ENCODE measurements at places on chromosomes 12 and 14.

DNA sequence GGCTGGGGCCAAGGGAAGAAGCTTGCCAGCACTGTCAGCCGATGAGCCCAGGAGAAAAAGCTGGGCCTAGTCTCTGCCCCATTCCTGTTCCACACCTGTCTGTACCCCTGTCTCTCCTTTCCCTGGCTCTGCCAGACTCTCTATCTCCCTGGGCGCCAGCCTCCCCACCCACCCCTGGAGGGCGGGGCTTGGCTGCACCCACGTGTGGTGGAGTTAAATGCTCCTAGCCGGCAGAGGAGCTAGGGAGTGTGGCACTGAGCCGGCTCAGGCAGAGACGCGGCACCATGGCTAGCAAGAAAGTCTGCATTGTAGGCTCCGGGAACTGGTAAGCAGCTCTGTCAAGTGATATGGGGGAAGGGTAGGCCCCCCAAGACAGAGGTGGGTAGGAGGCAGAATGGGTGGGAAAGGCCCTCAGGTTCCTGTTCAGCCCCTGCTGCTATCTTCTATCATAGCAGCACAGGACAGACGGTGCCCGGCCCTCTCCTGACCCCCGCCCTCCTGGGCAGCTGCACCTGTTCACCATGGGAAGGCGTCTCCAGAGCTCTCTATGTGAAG is at the start of gene GPD1:
GPD1 (plus strand) TSS at position 242 of the 555 bp plus-strand sequence; CDS start at position 285, 43 bp downstream.
- DNase-seq: peak; percentile 82

DNA sequence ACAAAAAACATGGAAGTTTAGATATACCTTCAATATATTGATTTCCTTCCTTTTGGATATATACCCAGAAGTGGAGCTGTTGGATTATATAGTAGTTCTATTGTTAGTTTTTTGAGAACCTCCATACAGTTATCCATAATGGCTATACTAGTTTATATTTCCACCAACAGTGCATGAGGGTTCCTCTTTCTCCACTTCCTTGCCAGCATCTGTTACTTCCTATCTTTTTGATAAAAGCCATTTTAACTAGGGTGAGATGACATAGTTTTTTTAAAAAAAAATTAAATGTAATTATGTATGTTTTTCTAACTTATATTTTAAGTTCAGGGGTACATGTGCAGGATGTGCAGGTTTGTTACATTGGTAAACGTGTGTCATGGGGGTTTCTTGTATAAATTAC is 10.0 kb upstream of the SLC38A4 start:
- no peak for DNase-seq

GRCh38 chr12:65407388-65408149 is 129.1 kb downstream of the MSRB3 start:
- no peak for DNase-seq

DNA sequence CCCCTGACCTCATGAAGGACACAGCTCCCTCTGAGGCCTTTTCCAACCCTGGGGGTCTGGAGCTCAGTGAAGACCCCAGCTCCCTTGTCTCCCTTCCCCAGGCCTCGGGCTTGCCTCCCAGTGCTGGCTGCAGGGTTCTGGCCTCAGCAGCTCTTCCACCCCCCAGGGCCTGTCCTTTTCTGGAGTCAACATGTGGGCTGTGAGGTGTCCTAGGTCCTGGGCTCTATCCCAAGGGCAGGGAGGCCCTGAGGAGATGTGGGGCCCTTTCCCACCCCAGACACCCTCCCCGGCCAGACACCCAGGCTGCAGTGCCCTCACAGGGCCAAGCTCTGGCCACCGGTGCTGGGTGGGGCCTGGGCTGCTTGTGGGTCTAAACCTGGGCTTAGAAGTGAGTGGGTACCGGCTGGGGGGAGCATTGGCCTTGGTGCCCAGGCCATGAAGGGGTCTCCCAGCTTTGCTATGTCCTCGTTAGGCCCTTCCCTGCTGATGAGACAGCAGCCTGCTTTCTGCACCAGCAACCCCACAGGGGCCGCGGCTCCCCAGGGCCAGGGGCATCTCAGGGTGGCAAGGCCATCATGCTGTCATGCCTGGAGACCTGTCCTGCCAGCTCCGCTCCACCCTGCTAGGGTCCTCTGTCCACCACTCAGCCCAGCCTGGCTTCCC is 2.7 kb upstream of the CRIP2 start:
- no peak for DNase-seq

- DNase-seq: no peak
These were observed 139.8 kb downstream of the NEDD1 start for GRCh38 chr12:97046901-97047300.

DNA sequence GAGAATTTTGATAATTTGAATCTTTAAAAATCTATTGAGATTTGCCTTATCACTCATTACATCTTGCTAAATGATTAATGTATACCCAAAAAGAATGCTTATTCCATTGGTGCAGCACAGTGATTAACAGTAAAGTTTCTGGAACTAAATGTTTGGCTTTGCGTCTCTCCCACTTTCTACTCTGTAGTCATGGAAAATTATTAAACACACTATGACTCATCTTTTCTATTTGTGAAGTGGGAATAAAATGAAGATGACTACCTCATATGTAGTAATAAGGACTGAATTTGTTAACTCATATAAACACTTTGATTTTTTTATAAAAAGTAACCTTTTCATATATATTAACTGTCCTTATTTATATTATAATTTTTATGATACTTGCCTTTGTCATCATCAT is 118.1 kb downstream of the RERGL start:
- DNase-seq: no peak

DNA sequence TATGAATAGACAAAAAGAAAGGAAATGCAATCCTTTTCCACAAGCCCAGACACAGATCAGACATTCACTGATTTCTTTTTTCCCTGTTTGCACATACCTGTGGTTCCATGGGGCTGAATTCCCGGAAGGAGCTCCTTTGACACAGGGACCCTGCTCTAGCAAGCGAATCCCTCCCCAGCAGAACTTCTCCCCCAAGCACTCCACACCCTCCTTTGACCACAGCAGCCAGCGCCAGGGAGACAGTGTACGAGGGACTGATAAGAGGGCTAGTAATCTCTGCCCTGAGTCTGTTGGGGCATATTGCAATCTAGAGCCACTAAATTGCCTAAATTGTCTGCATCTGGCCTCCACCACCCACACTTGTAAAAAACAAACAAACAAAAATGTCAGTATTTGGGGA is 83.4 kb upstream of the NTF3 start:
- DNase-seq: no peak

- no peak for DNase-seq
These were observed 6.9 kb downstream of the ALDH6A1 start for GRCh38 chr14:74077401-74077800.

GRCh38 chr14:46250113-46250703 is 401.4 kb downstream of the RPL10L start:
- peak; percentile 21 for DNase-seq

- DNase-seq: no peak
These were observed 13.2 kb downstream of the KCNH5 start for GRCh38 chr14:63032076-63032475.

DNA sequence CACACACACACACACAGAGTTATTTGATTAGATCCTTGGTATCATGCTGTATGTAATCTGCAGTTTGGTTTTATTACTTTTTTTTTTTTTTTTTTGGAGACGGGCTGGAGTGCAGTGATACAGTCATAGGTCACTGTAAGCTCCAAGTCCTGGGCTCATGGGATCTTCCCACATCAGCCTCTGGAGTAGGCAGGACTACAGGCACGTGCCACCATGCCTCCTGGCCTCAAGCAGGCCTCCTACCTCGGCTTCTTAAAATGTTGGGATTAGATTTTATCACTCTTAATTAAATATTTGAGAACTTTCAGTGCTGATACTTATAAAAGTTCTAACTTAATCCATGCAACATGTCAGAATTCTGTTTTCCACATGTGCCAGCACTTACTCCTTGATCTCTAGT is 31.3 kb upstream of the PSEN1 start:
- no peak for DNase-seq

- no peak for DNase-seq
These were observed 283.6 kb downstream of the DPF3 start for GRCh38 chr14:72610096-72610830.

GRCh38 chr12:67539946-67540345 is 108.6 kb upstream of the DYRK2 start:
- DNase-seq: no peak

GRCh38 chr12:24840046-24840800 is 108.7 kb downstream of the BCAT1 start:
- DNase-seq: no peak

DNA sequence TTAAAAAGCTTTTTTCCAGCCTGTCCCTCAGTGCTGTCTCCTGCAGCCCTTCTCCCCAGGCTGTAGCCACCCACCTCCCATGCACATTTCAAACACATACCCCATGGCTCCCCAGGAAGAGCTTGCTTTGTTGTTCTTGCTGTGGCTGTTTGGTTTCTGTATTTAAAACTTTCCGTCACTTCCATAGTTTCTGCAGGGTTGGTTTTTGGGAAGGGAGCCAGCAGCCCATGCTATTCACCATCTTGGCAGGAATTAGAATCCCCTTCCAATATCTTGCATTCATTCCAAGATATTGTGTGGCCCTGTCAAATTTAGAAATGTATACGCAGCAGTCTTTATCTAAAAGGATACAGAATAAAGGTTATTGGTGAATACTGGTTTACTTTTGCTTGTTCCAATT is 29.6 kb downstream of the CFAP251 start:
- no peak for DNase-seq

GRCh38 chr12:56684745-56685359 is 3.2 kb downstream of the PTGES3 start:
- DNase-seq: peak; percentile 47

- no peak for DNase-seq
These were observed 4.2 kb downstream of the RHOF start for GRCh38 chr12:121789233-121789781.

DNA sequence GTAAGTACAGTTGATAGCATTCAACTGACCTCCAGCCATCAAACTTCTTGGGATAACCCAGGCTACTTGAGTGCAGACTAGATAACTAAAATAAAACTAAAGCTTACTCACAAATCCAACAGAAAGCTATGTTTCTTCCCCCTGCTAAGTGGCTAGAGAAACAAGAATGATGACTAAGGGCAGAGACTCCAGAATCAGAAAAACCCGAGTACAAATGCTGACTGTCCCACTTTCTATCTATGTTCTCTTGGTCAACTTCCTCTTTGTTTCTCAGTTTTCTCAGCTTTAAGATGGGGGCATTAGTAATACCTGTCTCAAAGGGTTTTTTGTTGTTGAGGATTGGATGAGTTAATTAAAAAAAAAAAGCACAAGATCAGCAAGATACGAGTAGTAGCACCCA is 6.1 kb upstream of the NUAK1 start:
- DNase-seq: no peak

DNA sequence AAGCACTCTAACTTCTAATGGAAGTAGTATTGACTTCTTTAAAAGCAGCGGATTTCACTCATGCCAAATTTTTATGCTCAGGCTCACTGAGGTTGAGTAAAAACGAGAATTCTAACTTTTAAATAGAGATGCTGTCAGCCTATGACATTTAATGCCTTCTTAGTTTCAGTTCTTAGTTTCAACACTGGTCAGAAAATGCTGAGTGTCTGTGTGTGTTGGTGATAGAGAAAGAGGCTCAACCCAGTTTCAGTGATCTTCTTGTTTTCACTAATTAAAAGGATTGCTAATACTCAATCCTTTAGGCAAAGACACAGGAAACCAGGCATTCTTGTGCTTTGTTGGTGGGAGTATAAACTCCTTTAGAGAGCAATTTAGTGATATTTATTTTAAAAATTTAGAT is 31.0 kb downstream of the PEBP1 start:
- DNase-seq: no peak

DNA sequence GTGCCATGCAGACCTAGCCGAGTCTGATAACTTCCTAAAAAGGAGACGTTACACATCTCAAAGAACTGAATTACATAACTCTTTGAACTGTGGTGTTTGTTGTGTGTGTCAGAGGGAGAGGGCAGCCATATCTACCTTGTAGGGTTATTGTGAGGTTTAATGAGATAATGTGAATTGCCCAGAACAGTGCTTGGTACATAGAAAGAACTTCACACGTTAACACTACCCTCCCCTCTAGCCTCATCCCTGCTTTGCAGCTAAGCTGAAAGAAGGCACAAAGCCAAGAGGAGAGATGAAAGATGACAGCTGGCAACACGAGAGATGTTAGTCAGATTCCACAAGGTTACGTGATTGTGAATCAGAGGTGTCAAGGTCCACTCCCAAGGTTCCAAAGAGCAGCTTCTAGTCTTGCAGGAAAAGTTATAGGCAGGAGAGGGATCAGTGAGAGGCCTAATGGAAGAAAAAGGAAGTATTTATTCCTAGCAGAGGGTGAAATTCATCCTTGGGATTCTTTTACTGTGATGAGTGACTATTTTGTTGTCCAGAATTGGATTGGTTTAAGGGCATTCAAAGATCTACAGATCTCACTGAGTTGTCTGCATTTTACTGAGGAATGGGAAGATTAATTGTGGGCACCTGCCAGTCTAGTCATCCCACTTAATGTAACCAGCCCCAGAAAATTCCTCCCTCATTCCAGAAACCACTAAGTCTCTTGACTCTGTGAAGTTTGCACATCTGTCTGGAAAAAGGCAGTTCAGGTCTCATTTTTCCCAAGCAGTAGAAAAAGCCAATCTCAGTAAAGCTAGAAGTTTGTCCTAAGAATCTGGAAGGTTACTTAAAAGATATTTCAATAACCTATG is 25.9 kb upstream of the WNK1 start:
- DNase-seq: no peak

DNA sequence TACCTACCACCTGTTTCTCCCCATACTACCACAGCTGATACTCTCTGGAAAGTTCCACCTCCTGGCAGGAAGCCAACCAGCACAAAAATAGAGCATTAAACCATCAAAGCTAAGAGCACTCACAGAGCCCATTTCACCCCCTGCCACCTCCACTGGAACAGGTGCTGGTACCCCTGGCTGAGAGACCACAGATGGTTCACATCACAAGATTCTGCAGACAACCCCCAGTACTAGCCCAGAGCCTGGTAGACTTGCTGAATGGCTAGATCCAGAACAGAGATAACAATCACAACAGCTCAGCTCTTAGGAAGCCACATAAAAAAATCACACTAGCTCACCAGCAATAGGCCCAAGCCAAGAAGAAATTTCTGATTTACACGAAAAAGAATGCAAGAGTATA is 855.2 kb downstream of the FSCB start:
- no peak for DNase-seq

DNA sequence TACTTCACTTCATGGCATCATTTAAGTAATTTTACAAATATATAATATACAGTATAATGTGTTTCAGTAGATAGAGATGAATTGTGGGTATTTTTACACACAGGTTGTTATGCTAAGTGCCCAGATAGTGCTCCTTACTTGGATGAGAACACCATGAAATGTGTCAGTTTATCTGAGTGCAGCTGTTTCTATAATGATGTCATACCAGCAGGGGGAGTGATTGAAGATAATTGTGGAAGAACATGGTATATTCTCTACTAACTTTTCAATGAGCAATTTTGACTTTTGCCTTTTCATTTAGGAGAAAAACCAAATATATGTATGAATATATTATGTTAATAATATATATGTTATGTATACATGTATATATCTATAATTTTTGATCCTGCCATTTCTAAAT is 221.6 kb downstream of the LRRK2 start:
- DNase-seq: peak; percentile 69
